RPMI7951 (cell line): ENCODE measurements at places on chromosomes 11 and 22.

GRCh38 chr11:70193411-70194292, 9.4 kb upstream of the FADD start:
- DNase-seq: no peak

GRCh38 chr11:115126515-115127208, 377.6 kb downstream of the CADM1 start:
- no peak for DNase-seq

DNA sequence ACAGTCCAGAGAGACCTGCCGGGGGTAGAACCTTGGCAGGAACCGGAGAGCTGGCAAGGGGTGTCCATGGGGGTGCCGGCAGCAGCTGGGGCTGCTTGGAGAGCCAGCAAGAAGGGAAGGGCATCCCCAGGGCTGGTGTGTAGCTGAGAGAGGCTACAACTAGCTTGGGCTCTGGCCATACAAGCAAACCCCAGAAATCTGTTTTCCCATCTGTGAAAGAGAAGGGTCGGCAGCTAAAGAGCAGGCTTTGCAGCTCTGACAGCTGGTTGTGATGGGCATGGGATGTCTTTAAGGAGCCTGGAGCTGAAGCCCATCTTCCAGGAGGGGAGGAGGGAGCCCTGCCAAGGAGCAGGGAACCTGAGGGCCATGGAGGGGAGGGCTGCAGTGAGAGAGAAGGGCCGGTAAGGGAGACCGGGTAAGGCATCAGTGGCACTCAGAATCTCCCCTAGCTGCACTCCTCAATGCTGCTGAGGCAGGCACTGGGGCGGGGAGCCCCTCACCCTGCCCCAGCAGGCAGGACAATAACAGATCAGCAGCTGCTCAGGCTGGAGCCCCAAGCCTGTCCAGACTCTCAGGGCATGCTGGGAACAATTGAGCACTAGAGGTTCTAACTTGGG, 3.9 kb downstream of the CHST1 start:
- DNase-seq: no peak

DNA sequence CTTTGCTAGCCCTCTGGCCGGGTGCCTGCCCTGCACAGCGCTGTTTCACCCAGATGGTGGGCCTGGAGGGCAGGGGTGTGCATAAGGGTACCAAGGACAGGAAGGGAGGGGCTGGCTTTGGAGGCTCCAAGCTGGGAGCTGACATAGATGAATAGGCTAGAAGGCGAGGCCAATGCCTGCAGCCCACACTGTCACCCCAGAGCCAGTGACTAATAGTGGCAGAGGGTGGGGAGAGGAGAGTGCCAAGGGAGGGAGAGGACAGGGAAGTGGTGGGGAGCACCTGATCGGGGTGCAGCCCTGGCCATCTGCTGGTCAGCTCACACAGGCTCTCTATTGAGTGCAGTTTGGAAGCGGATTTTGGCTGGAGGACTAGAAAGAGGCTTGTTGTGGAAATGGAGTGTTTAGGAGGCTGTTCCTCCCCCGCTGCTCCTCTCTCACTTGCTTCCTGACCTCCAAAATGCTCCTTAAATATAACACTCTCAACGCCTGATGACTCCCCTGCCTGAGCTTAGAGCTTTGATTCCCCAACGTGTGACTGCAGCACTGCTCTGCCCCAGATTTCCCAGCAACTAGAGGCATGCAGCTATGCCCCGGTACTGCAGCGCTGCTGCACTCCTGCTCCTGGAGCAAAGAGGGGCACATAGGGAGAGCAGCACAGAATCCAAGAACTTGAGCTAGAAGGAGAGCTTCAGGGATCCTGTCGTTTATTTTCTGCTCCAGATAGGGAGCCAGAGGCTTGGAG, 89.2 kb downstream of the GRAMD1B start:
- DNase-seq: peak; percentile 83

DNA sequence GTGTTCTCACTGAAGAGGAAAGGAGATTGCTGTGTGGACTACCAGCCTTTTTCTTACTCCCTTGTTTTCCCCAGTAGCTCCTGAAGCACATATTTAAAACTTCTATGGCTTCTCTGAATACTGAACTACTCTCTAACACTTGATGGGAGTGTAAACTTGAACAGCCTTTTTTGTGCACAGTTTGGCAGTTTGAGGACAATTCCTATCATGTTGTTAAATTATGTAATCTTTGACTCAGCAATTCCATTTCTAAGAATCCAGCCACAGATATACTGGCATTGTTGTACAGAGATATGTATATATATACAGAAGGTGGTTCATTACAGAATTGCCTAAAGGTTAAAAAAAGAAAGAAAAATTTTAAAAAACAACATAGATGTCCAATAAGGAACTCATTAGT, 47.1 kb upstream of the EED start:
- no peak for DNase-seq

DNA sequence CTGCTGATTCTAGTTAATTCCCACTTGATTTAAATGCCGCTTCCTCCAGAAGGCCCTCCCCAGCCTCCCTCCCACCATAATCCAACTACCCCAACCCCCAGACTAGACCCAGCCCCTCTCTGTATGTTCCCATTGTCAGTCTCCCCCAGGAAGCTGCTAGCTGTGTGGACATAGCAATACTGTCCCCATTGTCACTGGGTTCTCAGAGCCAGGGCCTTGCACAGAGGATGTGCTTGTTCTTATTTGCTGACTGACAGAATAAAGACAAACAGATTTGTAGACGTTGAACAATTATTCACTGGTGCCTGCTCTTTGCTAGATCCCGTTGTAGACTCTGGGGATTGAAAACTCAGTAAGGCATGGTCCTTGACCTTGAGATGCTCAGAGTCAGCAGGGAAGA, 45.7 kb upstream of the NAV2 start:
- no peak for DNase-seq

- peak; percentile 59 for DNase-seq
Measured at GRCh38 chr22:42376711-42377554, 55.3 kb downstream of the NFAM1 start.

- no peak for DNase-seq
Measured at GRCh38 chr11:45305874-45306623, 19.9 kb upstream of the SYT13 start.

GRCh38 chr22:18156878-18157713, 7.1 kb downstream of the USP18 start:
- DNase-seq: peak; percentile 97
